Left renal cortex interstitium (tissue), 4 donors: ENCODE measurements at places on chromosomes 11 and 22. TPM values are rescaled to one million over a fixed set of nuclear protein-coding genes. Genes with fewer than 3 reads are reported as not detected.
A peak's percentile ranks its signal among the peaks of the same experiment; 100 is the strongest.

DNA sequence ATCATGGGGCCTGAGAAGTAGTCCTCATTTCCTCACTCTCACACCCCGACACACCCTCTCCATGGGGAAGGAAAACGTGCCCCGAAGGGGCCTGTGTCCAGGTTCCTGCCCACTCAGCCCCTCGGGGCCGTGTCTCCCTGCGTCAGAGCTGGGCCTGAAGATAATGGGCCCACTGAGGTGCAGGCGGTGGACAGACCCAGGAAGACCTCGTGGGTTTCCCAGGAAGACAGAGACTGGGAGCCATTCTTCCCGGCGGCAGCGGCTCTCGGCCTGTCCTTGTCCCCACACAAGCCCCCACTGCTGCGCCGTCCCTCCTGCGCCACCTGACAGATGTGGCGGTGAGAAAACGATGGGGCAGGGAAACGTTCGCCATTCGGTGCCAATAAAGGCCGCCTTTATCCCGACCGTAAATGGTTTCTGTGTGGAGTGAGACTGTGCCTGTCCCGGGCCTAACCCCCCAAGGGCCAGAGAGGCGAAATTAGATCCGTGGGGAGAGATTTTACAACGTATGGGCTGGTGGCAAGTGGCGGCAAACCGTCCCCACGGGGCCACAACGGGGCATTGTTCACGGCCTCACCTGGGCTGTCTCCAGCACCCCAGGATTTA is 89.0 kb downstream of the CDKN1C start:
- DNase-seq, result no peak

DNA sequence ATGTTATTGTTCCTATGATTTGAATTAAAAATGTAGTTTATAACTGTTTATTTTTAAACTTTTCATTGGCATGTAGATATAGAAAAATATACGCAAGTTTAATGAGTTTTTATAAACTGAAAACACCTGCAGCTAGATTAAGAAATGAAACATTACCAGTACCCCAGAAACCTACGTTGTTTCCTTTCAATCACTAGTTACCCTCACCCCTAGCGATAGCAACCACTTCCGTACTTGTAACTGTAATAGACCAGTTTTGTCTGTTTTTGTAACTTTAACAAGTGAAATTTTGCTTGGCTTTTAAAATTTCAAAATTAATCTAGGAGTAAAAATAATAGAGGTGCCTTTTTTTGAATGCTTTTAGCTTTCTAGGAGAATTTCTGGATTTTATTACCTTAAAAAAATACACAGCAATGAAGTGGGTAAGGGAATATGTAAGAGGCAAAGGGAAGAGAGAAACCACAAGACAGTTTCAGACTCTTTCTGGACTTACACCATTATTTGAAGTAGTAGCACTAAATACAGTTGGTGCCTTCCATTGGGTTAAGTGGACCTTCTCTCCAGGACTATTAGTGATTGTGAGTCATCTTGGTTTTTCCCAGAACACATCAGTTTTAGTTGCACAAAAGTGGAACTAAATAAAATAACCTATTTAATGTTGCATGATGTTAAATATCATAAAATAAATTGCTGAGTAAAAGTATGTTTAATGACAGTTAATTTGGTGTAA is 18.7 kb upstream of the NAT10 start:
- DNase-seq, result no peak

DNA sequence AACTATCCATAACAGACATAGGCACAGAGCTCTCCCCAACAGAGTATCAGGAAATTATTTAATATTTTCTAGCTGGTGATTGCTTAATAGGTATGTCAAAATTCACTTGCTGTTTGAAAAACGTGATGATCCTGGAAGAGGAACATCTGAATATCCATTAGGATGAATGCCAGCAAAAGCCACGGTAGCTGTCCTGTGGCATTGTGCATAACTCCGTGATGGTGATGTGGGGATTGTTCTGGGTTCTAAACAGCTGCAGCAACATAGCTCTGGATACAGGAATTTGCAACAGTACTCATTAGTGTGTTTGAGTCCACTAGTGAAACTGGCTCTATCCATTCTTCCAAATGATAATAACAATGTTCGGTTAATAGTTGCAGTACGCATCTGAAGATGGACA is 78.8 kb downstream of the C11orf65 start:
- DNase-seq, result no peak

- no peak for DNase-seq
Observed at GRCh38 chr11:11966826-11967668, 41.4 kb downstream of the DKK3 start.

GRCh38 chr11:46392421-46393230 is 1.1 kb upstream of the CHRM4 start:
- no peak for DNase-seq

DNA sequence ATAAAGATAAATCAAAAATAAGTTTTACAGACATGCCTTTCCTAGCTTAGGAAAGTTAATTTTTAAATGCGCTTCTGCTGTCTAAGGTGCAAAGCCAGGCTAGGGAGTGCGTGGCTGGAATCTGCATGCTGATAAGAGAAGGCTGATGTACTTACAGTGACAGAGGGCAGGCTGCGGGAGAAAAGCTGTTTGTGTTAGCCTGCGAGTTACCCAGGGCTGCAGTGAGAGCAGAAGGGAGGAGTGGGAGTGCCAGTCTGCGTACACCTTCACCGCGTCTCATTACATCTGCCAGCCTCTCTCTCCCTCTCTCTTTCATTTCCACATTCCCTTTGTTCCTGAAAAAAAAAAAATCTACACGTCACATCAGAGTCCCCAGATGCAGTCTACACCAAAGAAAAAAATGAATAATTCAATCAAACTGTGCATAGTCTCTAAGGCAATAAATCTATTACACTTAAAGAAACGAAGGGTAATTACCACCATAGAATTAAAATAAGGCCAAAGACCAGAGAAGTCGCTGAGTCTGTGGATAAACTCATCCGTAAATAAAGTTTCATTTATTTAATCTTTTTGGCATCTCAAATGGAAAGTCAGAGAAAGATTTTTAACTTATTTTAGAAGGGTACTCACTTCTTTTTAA is 126.4 kb upstream of the C11orf58 start:
- DNase-seq, result peak; percentile 30

GRCh38 chr11:43987384-43988039 is 45.1 kb downstream of the C11orf96 start:
- DNase-seq, result no peak

- DNase-seq, result no peak
Observed at GRCh38 chr11:1034001-1034400, 2.5 kb downstream of the MUC6 start.

GRCh38 chr11:131571571-131571970 is 201.2 kb downstream of the NTM start:
- no peak for DNase-seq

DNA sequence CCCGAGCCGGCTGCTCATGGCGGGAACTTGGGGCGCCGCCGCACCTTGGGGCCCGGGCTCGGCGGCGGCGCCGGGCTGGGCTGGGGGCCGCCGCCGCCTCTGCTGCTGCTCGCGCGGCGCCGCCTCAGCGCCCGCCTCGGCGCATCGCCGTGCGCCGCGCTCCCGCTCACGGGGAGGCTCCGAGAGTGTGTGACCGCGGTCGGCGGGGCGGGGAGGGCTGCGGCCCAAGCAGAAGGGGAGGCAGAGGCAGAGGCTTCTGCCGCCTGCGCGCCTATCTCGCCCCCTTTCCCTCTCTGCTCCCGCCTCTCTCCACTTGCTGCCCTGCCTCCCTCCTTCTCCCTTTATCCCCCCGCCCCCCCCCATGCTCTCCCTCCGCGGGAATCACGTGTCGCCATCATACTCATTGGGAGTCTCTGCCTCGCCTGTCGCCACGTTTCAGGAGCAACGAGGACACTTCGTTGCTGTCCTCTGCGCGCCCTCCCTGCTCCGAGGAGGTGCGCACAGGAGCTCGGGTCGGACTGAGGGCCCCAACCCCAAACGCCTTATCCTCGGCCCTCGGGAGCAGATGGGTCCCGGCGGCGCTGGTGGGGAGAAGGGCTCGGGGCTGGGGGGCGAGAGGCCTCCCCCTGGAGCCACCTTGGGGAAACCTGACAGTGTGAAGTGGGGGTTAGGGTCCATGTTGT is at the start of gene GUCY1A2:
Gene GUCY1A2 (minus strand): TSS at position 258 of the 683 bp plus-strand sequence. CDS start 421 bp downstream, outside the sequence.
- peak; percentile 24 for DNase-seq

- no peak for DNase-seq
Observed at GRCh38 chr11:60280412-60280811, at the start of gene MS4A4A. MS4A4A (plus strand) TSS chr11:60280666; CDS start chr11:60280676, 10 bp downstream.

GRCh38 chr11:11993839-11994238 is 14.6 kb downstream of the DKK3 start:
- DNase-seq, result no peak

DNA sequence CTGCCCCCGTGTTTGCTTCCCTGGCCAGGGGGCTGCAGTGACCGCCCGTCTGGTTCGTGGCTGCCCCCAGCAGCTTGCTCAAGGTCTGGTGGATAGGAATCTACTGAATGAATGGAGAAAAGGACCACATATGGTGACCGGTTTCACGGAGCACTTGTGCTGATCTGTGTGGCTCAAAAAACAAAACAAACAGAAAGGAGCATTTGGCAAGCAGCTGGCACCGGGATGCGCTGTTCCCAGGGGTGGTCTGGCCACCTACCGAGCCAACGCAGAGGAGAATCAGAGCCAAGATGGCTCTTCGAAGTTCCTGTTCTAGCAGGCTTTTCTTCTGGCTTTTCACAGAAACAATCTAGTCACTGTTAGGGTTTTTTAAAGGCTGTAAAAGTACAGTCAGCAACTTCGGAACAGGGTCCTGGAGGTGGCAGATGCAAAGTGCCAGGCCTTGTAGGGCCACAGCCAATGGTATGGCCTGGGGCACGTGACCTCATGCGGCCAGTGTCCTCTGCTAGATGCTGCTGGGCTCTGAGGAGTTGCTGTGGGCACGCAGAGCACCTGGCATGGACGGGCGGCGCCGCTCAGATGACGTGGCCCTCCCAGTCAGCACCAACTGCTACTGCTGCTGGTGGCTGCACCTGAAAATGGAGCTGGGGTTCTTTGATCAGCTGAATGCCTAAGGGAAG is 27.3 kb upstream of the PACSIN2 start:
- DNase-seq, result no peak

DNA sequence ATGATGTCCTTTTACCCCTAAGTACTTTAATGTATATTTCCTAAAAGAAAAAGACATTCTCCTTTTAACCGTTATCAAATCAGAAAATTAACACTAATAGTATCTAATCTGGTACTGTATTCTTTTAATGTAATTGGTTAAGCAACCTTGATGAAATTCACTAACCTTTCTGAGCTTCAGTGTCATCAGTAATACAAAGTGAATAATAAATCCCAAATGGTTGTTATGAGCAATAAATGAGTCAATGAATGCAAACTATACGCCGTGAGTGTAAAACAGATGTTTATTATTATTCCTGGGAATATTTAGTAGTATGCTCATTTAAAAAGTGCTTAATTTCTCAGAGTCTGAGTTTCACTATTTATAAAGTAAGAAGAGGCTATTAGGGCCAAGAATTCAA is 21.5 kb downstream of the UEVLD start:
- DNase-seq, result no peak

DNA sequence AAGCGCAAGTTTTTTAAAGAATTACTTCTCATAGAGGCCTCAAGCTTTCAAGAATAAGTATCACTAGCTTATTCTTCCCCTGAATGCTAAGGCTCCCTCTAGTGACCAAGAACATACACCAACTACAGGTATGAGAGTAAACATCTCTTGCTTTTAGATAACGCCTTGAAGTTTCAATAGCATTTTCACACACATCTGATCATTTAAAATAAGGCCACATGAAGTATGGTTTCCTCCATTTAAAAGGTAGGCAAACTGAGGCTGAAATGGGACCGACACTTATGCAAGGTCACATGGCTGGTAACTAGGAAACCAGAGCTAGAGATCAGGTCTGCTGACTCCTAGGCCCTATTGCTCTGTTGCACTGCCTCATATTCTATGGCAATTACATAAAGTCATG is 66.5 kb downstream of the CCDC34 start:
- no peak for DNase-seq

DNA sequence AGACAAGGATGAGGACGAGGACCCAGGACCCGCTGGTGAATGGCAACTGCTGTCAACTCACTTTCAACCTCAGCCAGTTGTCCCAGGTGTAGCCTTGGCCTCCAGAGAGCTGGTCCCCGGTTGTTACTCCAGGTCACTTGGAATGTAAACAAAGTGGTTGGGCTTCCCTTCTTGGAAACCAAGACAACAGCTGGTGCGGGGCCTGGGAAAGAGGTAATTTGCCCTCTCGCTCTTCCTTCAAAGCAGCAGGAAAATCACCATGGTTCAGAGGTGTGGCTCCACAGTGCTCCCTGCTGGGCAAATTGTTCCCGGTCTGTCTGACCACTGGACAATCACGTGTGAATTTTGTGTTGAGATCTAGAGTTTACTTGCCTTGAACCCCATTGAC is 15.0 kb downstream of the SLC1A2 start:
- no peak for DNase-seq

- no peak for DNase-seq
Observed at GRCh38 chr22:45580726-45581381, 78.2 kb downstream of the FBLN1 start.

- DNase-seq, result no peak
Observed at GRCh38 chr11:83957038-83957900, 671.1 kb upstream of the CCDC90B start.

DNA sequence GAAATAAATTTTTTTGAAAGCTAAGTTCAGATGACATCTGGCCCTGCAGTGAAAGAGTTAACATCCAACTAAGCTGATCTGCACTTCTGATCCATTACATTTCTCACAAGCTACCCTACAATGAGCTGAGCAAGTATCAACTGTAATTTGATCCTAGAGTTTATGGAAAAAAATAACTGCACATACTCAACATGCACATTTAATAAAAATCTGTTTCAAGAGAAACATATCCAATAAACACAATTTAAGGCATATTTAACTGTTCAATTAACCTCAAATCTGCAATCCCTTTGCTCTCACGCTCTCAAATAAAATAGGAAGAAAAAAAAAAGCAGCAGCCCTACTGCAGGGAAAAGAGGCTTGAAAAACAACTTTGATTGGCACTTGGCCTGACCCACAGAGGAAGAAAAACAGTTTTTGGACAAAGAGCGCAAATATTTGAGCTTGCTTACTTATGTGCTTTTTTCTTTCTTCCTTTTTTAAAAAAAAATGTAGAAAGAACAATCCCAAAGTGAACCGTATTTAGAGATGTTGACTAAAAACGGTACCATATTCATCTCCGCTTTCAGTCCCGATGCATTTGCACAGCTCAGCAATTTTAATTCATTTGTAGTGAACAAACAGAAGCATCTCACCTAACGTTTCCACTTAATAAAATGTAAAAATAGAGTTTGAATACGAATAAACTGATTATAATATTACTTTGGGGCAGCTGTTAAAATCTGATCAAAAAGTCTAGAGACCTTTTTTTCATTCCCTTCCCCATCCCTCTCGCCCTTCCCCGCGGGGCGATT is 1.6 kb downstream of the SESN3 start:
- DNase-seq, result no peak

GRCh38 chr11:62010935-62011528 is 43.6 kb upstream of the FTH1 start:
- no peak for DNase-seq

GRCh38 chr11:61509043-61510029 is 787 bp downstream of the LRRC10B start:
- DNase-seq, result peak; percentile 73

The SMTNL1 gene
- 0.11 TPM for polyA plus RNA-seq

The YPEL1 gene
- polyA plus RNA-seq, result 18.1 TPM

The GUCY1A2 gene
- polyA plus RNA-seq, result 3.2 TPM

The ATG2A gene
- 22.2 TPM for polyA plus RNA-seq

The PLAAT5 gene
- polyA plus RNA-seq, result 0.99 TPM

The SLC22A9 gene
- polyA plus RNA-seq, result not detected

The VSIG2 gene
- polyA plus RNA-seq, result 8.8 TPM

The NDUFA6 gene
- 122 TPM for polyA plus RNA-seq

The P4HA3 gene
- polyA plus RNA-seq, result 1.2 TPM

The OR52E2 gene
- polyA plus RNA-seq, result not detected
